ENCODE measurements at places on chromosomes 12 and 14. TPM values are rescaled to one million over a fixed set of nuclear protein-coding genes. Genes with fewer than 3 reads are reported as not detected.

Gene INF2
- 21.6 TPM for total RNA-seq

Gene GPR68
- total RNA-seq = 0.17 TPM

Gene ZDHHC22
- total RNA-seq = not detected

Gene OVCH1
- total RNA-seq = 0.54 TPM

Gene TMTC1
- total RNA-seq = 30.4 TPM

Gene SLC38A2
- total RNA-seq = 428 TPM

Gene KRT8
- 0.54 TPM for total RNA-seq

Gene DPF3
- total RNA-seq = 25.3 TPM

Gene JAG2
- 29.8 TPM for total RNA-seq

Gene CMA1
- total RNA-seq = not detected

Gene AQP2
- total RNA-seq = not detected

Gene PCED1B
- 1.2 TPM for total RNA-seq

Gene NUAK1
- total RNA-seq = 31.4 TPM

Gene DDX51
- 11.3 TPM for total RNA-seq

Gene TRPV4
- total RNA-seq = 0.07 TPM

Gene IL22
- not detected for total RNA-seq

Gene TTLL5
- total RNA-seq = 17.2 TPM

Gene YEATS4
- total RNA-seq = 12.4 TPM

Gene MDM2
- total RNA-seq = 75.5 TPM

Gene TMCC3
- 21.2 TPM for total RNA-seq

All from psoas muscle (tissue), 8 donors.